T-helper 2 cell treated with Interferon-gamma antibody and Interleukin-4, amounts not matched to agents 5 μg/mL and 100 μg/mL, for 36 hours (primary cell): ENCODE measurements at places on chromosomes 6 and 20.

- DNase-seq, result no peak
Observed at GRCh38 chr6:73079978-73080377, 145.3 kb downstream of the KHDC1L start.

- no peak for DNase-seq
Observed at GRCh38 chr6:22826961-22827360, 257.6 kb downstream of the HDGFL1 start.

DNA sequence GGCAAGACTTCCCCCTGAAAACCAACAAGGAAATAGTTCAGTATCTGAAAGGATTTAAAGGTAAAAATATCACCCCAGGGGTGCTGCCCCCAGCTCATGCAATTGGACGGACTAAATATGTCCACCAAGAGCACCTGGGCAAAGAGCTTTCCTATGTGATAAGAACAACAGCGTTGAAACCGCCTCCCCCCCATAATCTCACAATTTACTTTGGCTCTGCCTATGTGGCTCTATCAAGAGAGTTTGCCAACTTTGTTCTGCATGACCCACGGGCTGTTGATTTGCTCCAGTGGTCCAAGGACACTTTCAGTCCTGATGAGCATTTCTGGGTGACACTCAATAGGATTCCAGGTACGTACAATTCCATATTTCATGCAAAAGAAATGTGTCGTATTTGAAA lies 35.8 kb downstream of the GCNT2 start:
- no peak for DNase-seq

DNA sequence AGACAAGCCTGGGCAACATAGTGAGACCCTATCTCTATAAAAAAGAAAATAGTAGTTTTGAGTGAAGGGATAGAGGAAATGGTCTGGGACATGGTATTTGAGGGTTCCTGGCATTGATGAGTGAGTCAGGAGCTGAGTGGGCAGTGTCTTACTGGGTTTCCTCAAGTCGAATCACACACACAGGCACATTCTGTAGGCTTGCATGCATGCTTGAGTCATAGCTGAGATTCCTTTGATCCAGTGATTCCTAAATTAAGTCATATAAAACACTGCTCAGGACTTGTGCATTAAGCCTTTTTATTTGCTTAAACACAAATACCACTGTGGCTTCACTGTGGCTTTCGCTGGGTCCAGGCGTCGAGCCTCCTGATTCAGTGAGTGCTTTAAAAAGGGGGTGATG lies 71.8 kb upstream of the TMEM181 start:
- no peak for DNase-seq

DNA sequence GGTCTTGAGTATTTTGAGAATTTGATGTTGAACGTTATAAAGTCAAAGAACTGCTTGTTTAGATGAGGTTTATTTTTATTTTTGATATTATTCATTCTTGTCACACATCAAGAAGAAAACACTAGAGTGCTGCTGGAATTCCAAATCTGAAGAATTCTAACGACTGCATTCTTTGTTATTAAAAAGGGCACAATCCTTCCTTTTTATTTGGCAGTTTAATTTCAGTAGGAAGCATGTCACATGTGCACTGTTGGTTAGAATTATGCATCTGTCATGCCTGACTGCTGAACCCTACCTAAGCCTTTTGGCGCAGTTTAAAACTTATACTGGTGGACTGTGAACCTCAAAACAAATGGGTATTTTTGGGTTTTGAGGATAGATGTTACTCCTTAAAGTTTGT lies 4.0 kb downstream of the ID4 start:
- DNase-seq, result no peak

- no peak for DNase-seq
Observed at GRCh38 chr6:112877134-112878100, 530.3 kb downstream of the RFPL4B start.

DNA sequence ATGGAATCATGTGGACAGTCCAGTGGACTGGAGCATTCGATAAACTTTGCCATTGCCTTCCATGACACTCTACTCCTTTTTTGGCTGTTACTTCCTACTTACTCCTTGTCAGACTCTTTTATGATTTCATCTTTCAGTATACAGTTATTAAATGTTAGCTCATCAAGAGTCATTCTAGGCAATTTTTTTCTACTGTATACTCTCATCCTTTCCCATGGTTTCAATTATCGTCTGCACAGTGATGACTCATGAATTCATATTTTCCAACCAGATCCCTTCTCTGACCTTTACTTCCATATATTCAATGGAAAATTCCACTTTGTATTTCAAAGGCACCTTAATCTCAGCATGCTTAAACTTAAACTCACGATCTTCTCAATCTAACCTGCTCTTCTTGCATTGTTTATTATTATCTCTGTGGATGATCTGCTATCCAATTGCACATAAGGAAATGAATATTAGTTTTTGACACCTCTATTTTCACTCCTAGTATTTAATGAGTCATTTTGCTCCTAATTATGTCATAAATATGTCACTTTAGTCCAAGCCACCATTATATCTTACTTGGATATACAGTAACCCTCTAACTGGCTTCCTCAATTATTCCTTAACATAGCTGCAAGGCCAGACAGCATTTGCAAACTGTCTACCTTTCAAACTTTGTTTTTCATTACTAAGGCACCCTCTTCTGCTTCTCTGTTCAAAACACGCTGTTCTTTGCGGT lies 427.5 kb downstream of the PHF3 start:
- no peak for DNase-seq

DNA sequence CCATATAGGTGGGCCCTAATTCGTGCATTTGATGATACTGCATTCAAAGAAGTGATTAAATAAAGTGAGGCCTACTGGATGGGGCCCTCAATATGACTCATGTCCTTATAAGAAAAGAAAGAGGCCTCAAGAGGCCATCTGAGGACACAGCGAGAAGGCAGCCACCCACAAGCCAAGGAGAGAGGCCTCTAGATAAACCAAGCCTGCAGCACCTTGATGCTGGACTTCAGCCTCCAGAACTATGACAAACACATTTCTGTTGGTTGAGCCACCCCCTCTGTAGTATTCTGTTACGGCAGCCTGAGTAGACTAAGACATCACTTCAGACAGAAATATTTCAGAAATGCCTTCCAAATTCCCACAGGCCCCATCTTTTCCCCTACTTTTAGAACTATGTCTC lies 82.5 kb upstream of the PLEKHG1 start:
- no peak for DNase-seq

- no peak for DNase-seq
Observed at GRCh38 chr20:45080867-45081624, 19.9 kb downstream of the KCNS1 start.

GRCh38 chr20:43894491-43894890 lies 20.2 kb upstream of the TOX2 start:
- DNase-seq, result no peak

GRCh38 chr6:43702171-43702533 lies 14.6 kb upstream of the MRPS18A start:
- DNase-seq, result no peak

GRCh38 chr20:31508517-31509244 lies 5.6 kb upstream of the HM13 start:
- DNase-seq, result no peak

DNA sequence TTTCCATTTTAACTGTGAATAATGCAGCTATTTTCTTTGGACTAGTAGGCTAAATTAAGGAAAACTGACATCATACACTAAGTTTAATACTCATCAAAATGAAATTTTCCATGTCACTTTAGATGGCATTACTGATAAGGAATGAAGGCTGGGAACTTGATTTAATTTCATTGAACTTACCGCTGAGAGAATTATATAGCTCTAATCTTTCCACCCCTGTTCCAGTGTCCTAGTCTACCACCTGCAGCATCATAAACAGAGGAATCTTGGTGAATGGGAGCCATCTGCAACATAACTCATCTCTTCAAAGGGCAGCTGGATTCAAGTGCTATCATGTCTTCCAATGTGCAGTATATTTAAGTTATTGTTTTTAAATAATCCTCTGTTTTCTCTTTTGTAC lies 1395.2 kb downstream of the EPHA7 start:
- DNase-seq, result no peak

GRCh38 chr6:43914272-43915147 lies 144.5 kb downstream of the VEGFA start:
- no peak for DNase-seq

- no peak for DNase-seq
Observed at GRCh38 chr6:38987503-38987902, 61.1 kb upstream of the GLP1R start.

GRCh38 chr6:27297857-27298730 lies 14.0 kb downstream of the POM121L2 start:
- no peak for DNase-seq

DNA sequence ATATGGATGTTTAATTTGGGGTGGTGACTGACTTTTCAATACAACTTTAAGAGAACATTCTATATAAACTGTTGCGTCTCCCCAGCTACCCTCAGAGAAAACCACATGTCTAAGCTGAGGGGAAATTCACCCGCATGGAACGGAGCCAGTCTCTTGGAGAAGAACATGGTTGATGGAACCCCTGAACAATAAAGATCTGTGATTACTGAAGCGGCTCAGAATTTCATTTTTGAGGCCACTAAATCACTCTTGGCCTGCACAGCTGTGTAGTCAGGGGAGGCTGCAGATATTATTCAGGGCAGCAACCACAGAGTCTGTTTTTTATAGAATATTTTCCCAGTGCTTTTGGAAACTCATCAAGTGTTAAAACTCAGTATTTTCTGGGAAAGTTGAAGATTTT lies 73.8 kb downstream of the EYA4 start:
- no peak for DNase-seq

GRCh38 chr6:46612645-46613044 lies 40.0 kb downstream of the CYP39A1 start:
- no peak for DNase-seq

DNA sequence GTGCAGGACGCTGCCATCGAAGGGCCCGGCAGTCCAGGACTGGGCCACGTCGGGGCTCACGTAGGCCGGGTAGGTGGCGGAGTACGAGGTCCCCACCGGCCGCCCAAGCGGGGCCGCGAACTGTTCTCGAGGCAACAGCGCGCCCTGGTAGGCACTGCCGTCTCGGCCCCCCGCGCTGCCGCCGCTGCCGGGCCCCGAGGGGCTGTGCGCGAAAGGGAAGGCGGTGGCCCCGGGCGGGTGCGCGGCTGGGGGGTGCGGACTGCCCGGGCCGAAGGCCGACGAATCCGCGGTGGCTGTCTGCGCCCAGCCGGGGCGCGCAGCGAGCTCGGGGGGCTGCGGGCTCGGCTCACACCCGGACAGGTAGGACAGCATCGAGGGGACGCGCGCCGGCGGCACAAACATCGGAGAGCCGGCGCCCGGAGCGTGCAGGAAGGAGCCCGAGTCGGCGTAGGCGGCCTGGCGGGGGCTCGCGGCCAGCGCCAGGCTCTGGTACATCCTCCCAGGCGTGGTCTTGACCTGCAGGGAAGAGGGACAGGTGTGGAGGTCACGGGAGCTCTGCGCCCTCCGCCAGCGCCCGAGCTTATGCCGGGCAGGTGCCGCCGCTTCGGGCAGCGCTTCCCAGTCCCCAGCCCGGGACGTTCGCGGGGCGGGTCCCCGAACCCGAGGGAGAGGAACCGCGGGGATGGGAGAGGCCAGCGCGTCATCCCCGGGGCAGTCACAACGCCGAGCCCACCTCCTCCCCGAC lies 596 bp downstream of the GATA5 start:
- no peak for DNase-seq

- DNase-seq, result no peak
Observed at GRCh38 chr6:49519660-49520059, 19.9 kb downstream of the GLYATL3 start.

- no peak for DNase-seq
Observed at GRCh38 chr6:31557443-31558317, 10.3 kb downstream of the NFKBIL1 start.

GRCh38 chr6:170024940-170025339 lies 265.9 kb downstream of the DLL1 start:
- no peak for DNase-seq

DNA sequence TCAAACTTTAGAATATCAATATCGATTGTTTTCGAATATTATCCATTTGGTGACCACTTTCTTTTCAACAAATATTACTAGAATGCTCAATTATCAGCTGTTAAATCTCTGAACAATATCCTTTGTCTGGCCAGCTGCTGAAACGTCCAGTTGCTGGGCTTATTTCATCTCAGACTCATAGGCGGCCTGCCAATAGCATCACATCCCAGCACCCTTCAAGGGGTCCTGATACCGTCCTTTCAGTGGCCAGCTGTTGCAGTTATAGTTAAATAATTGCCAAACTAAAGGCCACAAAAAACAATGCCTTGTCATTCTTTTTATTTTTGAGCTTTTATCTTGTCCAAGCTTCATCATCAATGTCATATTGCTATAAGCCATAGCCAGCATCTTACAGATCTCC lies 1006.8 kb upstream of the MANEA start:
- no peak for DNase-seq

DNA sequence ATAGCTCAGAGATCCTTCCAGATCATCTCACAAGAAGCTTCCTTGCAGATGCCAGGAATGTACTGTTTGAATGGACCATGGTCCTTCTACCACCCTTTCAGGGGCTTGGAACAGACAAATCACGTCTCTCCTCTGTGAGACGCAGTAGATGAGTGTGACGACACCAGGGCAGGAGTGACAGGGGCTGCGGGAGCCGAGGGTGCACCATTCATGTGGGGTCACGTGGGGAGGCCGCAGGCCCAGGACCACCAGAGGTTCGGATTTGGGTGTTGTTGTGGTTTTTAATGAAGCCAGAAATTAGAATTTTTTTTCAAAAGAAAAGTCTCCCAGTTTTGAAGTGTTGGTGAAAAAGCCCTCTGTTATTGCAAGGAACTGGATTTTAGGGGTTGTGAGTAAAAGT lies 79.2 kb downstream of the PREX1 start:
- no peak for DNase-seq

DNA sequence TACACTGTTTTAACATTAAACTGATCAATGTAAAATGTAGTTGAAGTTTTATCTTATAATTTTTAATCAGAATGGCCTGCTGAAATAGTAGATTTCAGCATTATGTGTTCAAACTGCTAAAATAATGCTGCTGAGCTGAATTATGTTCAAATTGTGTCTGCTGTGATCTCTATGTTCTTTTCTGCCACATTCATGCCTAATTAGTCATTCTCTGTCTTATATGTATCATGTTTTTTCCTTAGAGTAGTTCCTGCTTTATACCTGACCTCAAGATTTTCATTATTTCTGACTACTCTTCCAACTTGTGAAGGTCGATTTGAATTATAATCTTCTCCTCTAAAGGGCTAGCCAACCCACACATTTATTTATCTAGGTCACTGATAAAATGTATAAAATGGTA lies 476.7 kb upstream of the EPHA7 start:
- no peak for DNase-seq

- no peak for DNase-seq
Observed at GRCh38 chr20:33490934-33491656, 1.2 kb downstream of the CBFA2T2 start.

GRCh38 chr20:21373436-21373835 lies 23.9 kb downstream of the NKX2-4 start:
- no peak for DNase-seq

- DNase-seq, result no peak
Observed at GRCh38 chr20:44589537-44589936, 7.2 kb downstream of the PKIG start.
